ENCODE measurements at places on chromosomes 6 and 20. TPM values are rescaled to one million over a fixed set of nuclear protein-coding genes. Genes with fewer than 3 reads are reported as not detected.

HCK gene
- total RNA-seq: 0.67 TPM

CST2 gene
- not detected for total RNA-seq

TREML2 gene
- total RNA-seq: 0.91 TPM

HLA-DPB1 gene
- total RNA-seq: 29.0 TPM

BMP5 gene
- total RNA-seq: not detected

VSTM2L gene
- not detected for total RNA-seq

FAM83C gene
- total RNA-seq: not detected

CSE1L gene
- total RNA-seq: 30.0 TPM

TRIM10 gene
- total RNA-seq: not detected

SMIM28 gene
- not detected for total RNA-seq

C20orf141 gene
- total RNA-seq: not detected

WFDC9 gene
- total RNA-seq: not detected

MCHR2 gene
- total RNA-seq: not detected

GRCh38 chr20:21048841-21049273 lies 57.3 kb downstream of the LINC00237 start:
- peaks cover 7% of the 10 kb centered on the region for H3K27me3 ChIP-seq
- no peak overlapping the region for H3K27ac ChIP-seq
- no peak overlapping the region for H3K4me3 ChIP-seq
- DNase-seq: peak; percentile 19

DNA sequence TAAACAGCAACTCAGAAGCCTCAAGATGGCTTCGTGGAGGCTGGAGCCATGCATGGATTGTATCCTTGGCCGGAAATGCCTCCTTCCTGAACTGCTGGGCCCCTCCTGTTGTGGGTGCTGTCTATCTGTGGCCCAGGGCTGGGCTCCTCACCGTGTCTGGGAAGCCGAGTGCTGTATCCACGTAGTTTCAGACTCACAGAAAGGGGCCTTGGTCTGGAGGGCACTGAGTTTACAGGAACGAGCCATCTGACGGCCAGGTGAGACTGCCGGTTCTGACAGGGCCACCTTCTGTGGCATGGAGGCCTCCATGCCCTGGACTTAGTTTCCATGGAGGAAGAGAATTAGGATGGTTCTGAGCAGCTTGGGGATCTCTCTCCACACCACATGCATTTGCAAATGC lies 142.2 kb downstream of the ERMARD start:
- H3K27me3 ChIP-seq: peaks cover 2% of the 10 kb centered on the region
- H3K36me3 ChIP-seq: no peaks in the 10 kb centered on the region
- H3K4me1 ChIP-seq: peaks cover 3% of the 10 kb centered on the region
- no peak for DNase-seq

DNA sequence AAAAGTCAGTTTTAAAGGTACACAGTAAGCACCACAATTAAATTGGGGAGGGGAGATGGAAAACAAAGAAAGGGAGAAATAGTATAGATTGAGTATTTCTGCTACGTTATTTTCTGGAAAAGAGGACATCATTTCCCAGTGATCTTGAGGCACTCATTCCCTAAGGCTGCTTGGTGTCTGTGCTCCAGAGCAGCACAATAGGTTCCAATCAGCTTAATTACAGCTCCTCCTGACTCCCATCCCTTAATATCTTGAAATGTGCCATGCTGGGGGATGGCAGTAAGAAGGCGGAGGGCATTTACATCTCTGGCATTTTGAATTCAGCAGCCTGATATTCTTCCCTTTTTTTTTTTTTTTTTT lies 39.5 kb upstream of the BEND3 start:
- no peaks in the 10 kb centered on the region for H3K36me3 ChIP-seq
- no peaks in the 10 kb centered on the region for H3K4me1 ChIP-seq
- no peak for DNase-seq
- no peak overlapping the region for H3K27ac ChIP-seq
- H3K4me3 ChIP-seq: no peak overlapping the region

GRCh38 chr6:128694303-128695009 lies 174.1 kb upstream of the PTPRK start:
- H3K36me3 ChIP-seq: no peaks in the 10 kb centered on the region
- no peak for DNase-seq
- no peak overlapping the region for H3K27ac ChIP-seq

DNA sequence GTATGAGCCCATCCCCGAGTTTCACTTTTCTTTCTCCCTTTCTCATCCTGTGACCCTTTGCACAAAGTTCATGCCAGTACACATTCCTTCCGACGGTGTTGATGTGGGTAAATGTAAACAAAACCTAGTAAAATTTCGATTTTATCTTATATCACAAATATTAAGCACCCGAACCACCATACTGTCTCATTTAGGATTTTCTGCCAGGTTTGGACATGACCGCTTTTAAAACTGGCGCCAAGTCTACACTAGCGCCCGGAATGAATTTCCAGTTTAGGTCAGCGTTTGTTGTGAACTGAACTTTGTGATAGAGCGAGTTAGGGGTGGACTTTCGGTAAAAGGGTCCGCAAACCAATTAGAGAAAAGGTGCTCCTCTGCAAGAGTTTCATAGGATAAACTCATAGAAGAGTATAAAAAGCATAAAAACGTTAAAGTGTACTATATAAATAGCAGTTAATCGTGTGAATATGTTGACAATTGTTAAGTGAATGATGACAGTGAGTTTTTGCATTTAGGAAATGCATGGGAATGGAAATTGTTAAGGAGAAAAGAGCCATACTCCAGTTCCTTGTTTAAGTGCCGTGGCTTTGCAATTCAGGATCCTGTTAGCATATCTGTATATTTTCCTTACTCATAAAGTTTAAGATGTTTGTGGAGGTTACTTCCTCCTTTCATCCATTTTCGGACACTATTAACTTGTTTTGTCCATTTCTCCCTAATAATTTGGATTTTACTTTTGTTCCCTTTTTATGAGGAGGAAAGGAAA lies 937 bp downstream of the AKAP7 start:
- H3K4me3 ChIP-seq: peak overlapping the region; percentile 75
- no peaks in the 10 kb centered on the region for H3K27me3 ChIP-seq
- no peak overlapping the region for H3K27ac ChIP-seq
- H3K4me1 ChIP-seq: peaks cover 13% of the 10 kb centered on the region

DNA sequence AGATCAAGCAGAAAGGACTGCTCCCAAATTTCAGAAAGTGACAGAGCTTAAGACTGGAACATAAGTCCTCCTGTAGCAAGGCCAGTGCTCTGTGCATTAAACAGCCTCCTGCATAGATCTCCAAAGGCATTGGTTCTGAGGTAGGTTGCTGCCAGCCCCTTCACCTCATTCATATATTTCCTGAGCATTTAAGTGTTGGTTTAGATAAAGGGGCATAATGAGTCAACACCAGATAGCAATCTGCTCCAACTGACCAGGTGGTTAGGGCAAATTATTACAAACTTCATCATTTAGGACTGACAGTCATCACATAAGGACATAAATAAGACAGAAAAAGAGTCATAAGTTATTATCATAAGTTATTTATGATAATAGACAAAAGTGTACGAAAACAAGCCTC lies 10.7 kb downstream of the PTPRK start:
- no peak overlapping the region for H3K4me3 ChIP-seq
- no peak for DNase-seq
- no peak overlapping the region for H3K27ac ChIP-seq
- H3K4me1 ChIP-seq: no peaks in the 10 kb centered on the region
- no peaks in the 10 kb centered on the region for H3K36me3 ChIP-seq

GRCh38 chr6:127205036-127205435 lies 61.6 kb upstream of the RNF146 start:
- H3K36me3 ChIP-seq: no peaks in the 10 kb centered on the region
- no peak for DNase-seq
- H3K27ac ChIP-seq: no peak overlapping the region
- peaks cover 25% of the 10 kb centered on the region for H3K27me3 ChIP-seq
- H3K4me3 ChIP-seq: no peak overlapping the region

DNA sequence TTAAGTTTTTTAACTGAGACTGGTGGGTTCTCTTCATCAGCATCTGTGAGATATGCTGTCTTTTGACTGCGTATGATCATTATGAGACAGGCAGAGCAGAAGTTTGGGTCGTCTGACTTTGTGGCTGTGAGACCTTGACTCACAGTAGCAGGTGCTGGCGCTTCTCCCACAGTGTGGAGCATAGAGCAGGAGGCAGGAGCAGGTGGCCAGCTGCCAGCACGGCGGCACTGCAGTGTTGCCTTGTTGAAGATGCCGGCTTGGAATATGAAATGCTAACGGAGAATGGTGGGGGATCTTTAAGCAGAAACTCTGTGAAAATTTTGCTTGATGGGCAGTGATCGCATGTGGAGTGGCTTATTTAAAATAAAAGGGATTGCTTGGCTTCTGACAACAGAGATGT lies 105.0 kb downstream of the TIAM2 start:
- no peak overlapping the region for H3K27ac ChIP-seq
- DNase-seq: no peak
- no peaks in the 10 kb centered on the region for H3K4me1 ChIP-seq
- no peak overlapping the region for H3K4me3 ChIP-seq
- no peaks in the 10 kb centered on the region for H3K27me3 ChIP-seq
- H3K36me3 ChIP-seq: no peaks in the 10 kb centered on the region

DNA sequence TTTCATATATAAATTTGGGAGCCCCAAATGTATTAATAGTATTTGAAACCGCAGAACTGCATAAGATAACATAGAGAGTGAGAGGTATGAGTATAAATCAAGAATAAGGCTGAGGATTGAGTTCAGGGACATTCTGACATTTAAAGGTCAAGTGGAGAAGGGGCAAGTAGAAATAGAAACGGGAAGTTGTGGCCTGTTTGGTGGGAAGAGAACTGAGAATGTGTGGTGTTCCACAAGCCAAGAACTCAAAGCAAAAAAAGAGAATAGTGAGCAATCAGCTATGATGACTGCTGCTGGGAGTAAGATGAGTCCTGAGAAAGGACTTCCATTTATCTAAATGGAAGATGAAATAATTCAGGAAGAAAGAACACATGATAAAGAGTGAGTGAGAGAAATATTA lies 418.4 kb downstream of the CD109 start:
- no peaks in the 10 kb centered on the region for H3K36me3 ChIP-seq
- no peak overlapping the region for H3K27ac ChIP-seq
- no peaks in the 10 kb centered on the region for H3K4me1 ChIP-seq
- no peaks in the 10 kb centered on the region for H3K27me3 ChIP-seq

- no peak for DNase-seq
- H3K36me3 ChIP-seq: no peaks in the 10 kb centered on the region
- H3K27ac ChIP-seq: no peak overlapping the region
- H3K4me3 ChIP-seq: no peak overlapping the region
Measured at GRCh38 chr6:21019614-21020013, 485.4 kb downstream of the CDKAL1 start.

- no peak overlapping the region for H3K27ac ChIP-seq
- H3K36me3 ChIP-seq: no peaks in the 10 kb centered on the region
- no peak for DNase-seq
- no peak overlapping the region for H3K4me3 ChIP-seq
- no peaks in the 10 kb centered on the region for H3K27me3 ChIP-seq
- peaks cover 13% of the 10 kb centered on the region for H3K4me1 ChIP-seq
Measured at GRCh38 chr6:157454762-157455714, 74.0 kb downstream of the ZDHHC14 start.

GRCh38 chr6:70998148-70998547 lies 41.3 kb upstream of the B3GAT2 start:
- H3K27ac ChIP-seq: no peak overlapping the region
- no peak overlapping the region for H3K4me3 ChIP-seq
- no peaks in the 10 kb centered on the region for H3K36me3 ChIP-seq
- DNase-seq: no peak
- H3K27me3 ChIP-seq: no peaks in the 10 kb centered on the region

DNA sequence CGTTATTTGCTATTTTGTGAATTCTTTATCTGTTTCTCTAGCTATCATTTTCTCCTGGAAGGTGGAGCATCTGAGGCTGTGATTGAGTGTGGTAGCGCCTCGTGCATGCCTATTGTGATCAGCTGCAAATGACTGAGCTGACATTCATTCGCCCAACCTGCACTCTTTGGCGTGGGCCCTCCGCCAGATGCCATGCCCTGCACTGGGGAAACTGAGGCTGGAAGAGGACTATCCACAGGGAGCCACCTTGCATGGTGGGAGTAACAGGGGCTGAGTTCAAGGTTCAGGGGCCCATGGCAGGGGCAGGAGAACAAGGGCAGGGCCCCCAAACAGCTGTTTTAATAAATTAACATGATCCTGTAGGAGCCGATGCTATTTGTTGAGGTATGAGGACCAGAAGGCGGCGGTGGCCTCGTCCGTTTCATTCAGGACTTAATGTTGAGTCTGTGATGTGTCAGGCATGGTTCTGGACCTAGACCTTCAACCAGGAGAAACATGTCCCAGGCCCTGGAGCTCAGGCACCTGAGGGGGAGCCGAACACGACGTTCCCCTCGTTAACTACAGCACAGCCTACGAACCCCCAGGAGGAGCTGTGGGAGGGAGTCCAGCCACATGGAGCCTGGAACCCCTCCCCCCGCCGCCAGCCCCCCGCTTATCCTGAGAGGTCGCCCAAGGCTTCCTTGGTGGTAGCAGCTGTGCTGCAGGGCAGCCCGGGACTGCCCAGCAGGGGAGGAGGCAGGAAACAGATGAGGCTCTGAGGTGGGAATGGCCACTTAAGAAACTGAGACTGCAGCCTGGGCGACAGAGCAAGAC lies 242.9 kb downstream of the CDH4 start:
- peaks cover 2% of the 10 kb centered on the region for H3K27me3 ChIP-seq
- no peak overlapping the region for H3K27ac ChIP-seq
- no peak overlapping the region for H3K4me3 ChIP-seq
- DNase-seq: no peak
- no peaks in the 10 kb centered on the region for H3K36me3 ChIP-seq

GRCh38 chr6:113819169-113819830 lies 37.8 kb upstream of the MARCKS start:
- H3K4me1 ChIP-seq: no peaks in the 10 kb centered on the region
- H3K27ac ChIP-seq: no peak overlapping the region
- H3K27me3 ChIP-seq: no peaks in the 10 kb centered on the region
- DNase-seq: no peak
- no peaks in the 10 kb centered on the region for H3K36me3 ChIP-seq

DNA sequence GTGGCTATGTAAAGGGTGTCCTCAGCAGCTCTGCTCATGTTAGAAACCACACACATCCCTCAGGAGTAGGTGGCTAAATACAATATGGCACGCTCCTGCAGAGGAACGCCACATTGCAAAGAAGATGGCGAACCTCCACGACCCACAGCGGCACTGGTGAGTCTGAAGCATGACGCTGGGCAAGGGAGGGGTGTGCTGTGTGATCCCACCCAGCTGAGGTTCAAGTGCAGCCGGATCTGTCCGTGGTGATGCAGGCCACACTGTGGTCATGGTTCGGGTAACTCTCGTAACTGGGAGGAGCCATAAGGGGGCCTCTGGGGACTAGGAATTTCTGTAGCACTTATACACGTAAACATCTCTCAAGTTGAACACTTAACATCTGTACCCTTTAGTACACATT lies 23.4 kb upstream of the APMAP start:
- H3K4me3 ChIP-seq: no peak overlapping the region
- no peak overlapping the region for H3K27ac ChIP-seq
- H3K27me3 ChIP-seq: no peaks in the 10 kb centered on the region
- peaks cover 90% of the 10 kb centered on the region for H3K36me3 ChIP-seq

DNA sequence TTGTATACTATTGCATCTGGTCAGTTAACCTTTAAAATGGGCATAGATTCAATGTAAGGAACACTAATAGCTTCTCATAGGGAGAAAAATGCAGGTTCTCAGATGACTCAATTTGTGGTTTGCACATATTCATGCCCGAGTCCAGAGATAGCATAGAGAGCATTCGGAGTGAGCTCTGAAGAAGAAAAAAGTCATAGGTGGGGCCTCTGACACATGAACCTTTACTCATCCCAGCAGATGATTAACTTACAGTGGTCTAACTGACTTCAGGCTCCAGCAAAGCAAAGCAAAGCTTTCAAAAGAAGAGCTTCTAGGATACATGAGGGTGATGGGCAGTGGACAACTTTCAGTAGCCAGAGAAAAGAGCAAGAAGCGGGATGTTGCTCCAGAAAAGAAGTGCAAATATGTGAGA lies 55.3 kb upstream of the BTN3A2 start:
- peaks cover 13% of the 10 kb centered on the region for H3K4me1 ChIP-seq
- DNase-seq: no peak
- no peak overlapping the region for H3K4me3 ChIP-seq
- H3K27ac ChIP-seq: no peak overlapping the region
- no peaks in the 10 kb centered on the region for H3K27me3 ChIP-seq
